ENCODE measurements at places on chromosomes 2 and 18. TPM values are rescaled to one million over a fixed set of nuclear protein-coding genes. Genes with fewer than 3 reads are reported as not detected.

DNA sequence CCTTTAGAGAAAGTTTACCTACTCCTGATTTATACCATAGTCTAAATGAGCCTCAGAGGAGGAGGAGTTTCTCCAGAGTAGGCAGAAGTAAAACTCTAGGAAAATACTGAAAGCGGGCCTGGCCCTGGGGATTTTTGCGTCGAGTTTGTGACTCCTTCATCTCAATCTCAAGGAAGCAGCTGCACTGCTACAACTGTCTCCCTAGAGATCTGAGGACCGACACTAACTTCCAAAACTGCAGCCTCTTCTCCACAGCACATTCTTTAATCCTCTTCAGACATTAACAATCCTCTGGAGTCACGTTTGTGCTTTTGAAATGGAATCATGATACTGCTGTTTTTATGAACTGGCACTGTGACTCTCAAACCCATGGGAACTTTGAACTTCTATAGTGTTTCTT lies 281.4 kb downstream of the KCNS3 start:
- DNase-seq, result no peak

GRCh38 chr2:11582612-11582861 lies 48.7 kb downstream of the GREB1 start:
- peak; percentile 38 for DNase-seq

UGT1A8 gene
- not detected for total RNA-seq

PAX8 gene
- 0.78 TPM for total RNA-seq

CHST10 gene
- 6.8 TPM for total RNA-seq

- no peak for DNase-seq
Measured at GRCh38 chr18:79410171-79410641, 14.5 kb downstream of the NFATC1 start.

LCT gene
- not detected for total RNA-seq

DNA sequence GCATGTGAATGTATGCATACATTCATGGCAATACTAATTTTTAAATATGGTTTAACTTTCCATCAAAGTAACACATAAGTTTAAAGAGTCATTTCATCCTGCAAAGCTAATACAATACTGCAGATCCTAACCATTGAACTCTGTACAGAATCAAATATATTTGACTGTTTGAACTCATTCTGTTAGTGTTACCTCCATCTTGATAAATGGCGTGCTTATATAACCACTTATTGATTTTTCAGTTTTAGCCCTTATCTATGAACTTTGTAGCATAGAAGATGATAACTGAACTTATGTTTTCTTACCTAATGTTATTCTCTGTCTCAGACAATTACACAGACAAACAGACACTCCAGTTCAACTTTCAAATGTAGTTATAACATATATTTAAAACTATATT lies 731.0 kb upstream of the LRATD1 start:
- no peak for DNase-seq

ATP6V1C2 gene
- total RNA-seq, result not detected

CASP10 gene
- 1.3 TPM for total RNA-seq

DNA sequence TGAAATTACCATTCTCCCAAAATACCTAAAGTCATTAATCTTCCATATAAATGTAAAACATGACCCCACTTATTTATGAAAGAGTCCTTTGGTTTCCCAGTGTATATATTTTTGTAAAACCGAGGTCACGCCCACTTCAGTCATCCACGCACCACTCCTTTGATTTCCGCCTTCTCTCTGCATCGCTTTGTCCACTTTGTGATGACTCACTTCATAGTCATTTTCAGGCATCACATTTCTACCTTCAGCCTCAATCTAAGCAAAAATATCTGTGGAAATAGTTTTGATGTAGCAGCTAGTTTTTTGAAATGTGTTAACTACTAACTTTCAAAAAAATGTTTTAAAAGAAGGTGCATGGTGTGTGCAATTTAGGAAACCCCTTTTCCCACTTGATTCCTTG lies 793.5 kb upstream of the SOX11 start:
- DNase-seq, result no peak

HOXD11 gene
- 8.1 TPM for total RNA-seq

- no peak for DNase-seq
Measured at GRCh38 chr2:219129589-219129988, 31.0 kb downstream of the NHEJ1 start.

RNF138 gene
- total RNA-seq, result 13.7 TPM

TTC21B gene
- total RNA-seq, result 10.9 TPM

- no peak for DNase-seq
Measured at GRCh38 chr18:12694032-12694431, 8.5 kb downstream of the CEP76 start.

- DNase-seq, result no peak
Measured at GRCh38 chr18:52971097-52971496, 631.1 kb downstream of the DCC start.

DNA sequence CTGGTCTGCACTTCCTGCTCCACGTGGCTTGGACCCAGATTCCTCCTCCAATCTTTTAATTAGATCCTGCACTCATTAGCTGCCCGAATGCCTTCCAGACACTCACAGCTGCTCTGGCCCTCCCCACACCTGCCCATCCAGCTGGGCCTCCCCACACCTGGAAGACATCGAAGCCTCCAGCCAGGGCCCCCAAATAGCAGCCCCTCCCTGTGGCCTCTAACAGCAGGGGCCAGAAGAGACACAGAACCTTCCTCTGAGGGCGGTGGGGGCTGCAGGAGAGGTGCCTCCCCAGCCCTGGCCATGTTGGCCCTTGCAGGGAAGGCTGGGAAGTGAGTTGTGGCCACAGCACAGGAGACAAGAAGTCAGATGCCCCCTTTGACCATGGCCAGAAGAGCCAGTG lies 252.8 kb downstream of the DYSF start:
- no peak for DNase-seq

- DNase-seq, result no peak
Measured at GRCh38 chr18:48013162-48013561, 82.7 kb upstream of the SMAD2 start.

HOXD8 gene
- 3.9 TPM for total RNA-seq

RAX gene
- total RNA-seq, result not detected

DNA sequence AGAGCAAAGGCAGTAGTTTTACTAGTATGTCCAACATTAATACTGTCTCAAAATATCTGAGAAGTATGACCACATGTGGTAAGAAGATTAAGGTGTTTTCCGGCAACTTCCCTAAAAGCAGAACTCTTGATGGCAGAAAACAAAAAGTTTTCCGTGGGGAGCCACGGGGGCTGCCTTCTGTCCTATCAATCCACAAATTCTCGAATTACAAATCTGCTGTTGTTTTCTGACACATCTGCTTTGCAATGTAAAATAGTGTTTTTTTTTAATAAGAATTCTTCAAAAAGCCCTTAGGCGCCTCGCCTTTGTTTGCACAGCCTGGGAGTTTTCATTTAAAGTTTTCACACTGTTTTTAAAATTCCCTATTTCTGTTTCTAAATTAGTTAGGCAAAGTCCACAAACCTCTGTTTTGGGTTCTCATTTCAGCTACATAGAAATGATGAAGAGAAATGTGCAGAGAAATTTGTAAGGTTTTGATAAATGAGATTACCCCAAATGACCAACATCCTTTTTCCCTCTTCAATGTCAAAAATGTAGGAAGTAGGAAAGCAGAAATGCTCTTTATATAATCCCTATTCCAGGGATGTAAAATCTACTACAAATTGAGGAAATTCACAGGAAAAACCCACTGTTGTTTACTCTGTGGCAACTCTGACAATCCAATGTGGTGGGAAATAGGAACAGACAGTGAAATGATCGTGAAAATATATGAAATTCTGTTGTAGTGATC lies 385.8 kb downstream of the ZEB2 start:
- DNase-seq, result no peak

DNA sequence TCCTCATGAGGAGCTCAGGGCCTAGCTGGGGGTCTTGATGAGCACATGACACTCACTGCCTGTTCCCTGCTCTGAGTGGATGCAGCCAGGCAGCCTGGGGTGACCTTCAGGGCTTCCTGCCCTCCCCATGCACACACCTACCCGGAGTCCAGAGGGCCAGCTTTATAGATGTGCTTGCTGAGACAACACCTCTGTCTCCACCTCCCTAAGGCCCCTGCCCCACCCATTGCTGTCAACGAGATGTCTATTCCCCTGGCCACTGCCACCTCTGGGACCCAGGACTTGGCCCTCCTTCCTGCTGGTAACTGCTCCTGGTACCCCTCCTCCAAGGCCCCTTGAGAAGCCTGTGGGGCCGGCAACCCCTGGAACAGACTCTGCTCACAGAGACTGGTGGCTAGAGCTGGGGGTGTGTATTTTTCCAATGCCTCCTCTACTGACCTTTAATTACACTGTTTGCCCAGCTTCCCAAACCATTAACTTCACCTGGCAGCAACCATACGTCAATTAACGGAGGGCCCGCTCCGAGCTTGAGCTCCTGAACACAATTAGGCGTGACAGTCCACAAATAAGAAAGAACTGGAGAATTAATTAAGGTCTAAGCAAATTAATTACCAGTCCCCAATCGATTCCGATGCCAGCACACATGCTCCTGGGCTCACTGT lies 66.3 kb downstream of the EMX1 start:
- no peak for DNase-seq

DNA sequence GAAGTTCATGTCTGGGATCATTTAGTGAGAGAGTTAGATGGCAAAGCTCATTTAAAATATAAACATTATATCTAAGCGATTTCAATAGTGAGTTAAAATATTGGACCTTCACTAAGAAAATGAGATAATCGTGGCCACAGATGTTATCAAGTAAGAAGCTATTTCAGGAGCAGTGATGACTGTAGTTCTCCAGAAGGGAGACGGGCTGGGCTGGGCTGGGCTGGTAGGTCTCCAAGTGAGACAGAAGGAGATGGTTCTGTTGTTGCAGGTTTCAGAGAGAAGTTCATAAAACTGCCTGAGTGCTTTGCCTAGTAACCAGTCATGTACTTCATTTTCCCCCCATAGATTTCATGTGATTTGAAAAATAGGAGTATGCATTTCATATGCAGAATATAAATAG lies 130.1 kb upstream of the DAPL1 start:
- peak; percentile 70 for DNase-seq

SERPINB2 gene
- total RNA-seq, result 91.2 TPM

ZNF804A gene
- total RNA-seq, result 0.09 TPM

GRCh38 chr2:1972011-1972410 lies 227.7 kb upstream of the PXDN start:
- no peak for DNase-seq

Data from HFFc6 (cell line).